Hepatocyte (in vitro differentiated cells): ENCODE measurements at places on chromosomes 11 and 22. TPM values are rescaled to one million over a fixed set of nuclear protein-coding genes. Genes with fewer than 3 reads are reported as not detected.

OR9G1 gene
- total RNA-seq: not detected in 2 replicates

LUZP2 gene
- 7.9 and 8.0 TPM in 2 replicates for total RNA-seq

OR2AT4 gene
- total RNA-seq: 0.07 TPM in 1 of 2 replicates, not detected in the other

F2 gene
- total RNA-seq: 79.7 and 85.9 TPM in 2 replicates

TREH gene
- total RNA-seq: 6.6 and 10.2 TPM in 2 replicates

APOL6 gene
- 19.6 and 21.0 TPM in 2 replicates for total RNA-seq

MS4A14 gene
- not detected in 2 replicates for total RNA-seq

GPR83 gene
- 0.08 TPM in 1 of 2 replicates, not detected in the other for total RNA-seq

LINC01488 gene
- 0.27 and 0.64 TPM in 2 replicates for total RNA-seq

SHISAL1 gene
- total RNA-seq: 1.8 and 2.4 TPM in 2 replicates

CTSC gene
- 178 and 198 TPM in 2 replicates for total RNA-seq

CDHR5 gene
- 91.5 and 114 TPM in 2 replicates for total RNA-seq

HBG2 gene
- total RNA-seq: not detected in 2 replicates

SMTNL1 gene
- not detected in 2 replicates for total RNA-seq

OR5AP2 gene
- total RNA-seq: not detected in 2 replicates

CD3D gene
- 0.92 and 2.3 TPM in 2 replicates for total RNA-seq

ATG16L2 gene
- 8.2 and 11.5 TPM in 2 replicates for total RNA-seq

GPHA2 gene
- 2.0 TPM in 1 of 2 replicates, not detected in the other for total RNA-seq

CHST1 gene
- 1.3 and 2.9 TPM in 2 replicates for total RNA-seq

GUCY1A2 gene
- total RNA-seq: 8.4 and 9.1 TPM in 2 replicates

OR51B4 gene
- not detected in 2 replicates for total RNA-seq

BTG4 gene
- total RNA-seq: not detected in 2 replicates

NLRP6 gene
- not detected in 2 replicates for total RNA-seq

OR52W1 gene
- not detected in 2 replicates for total RNA-seq

POTEH gene
- not detected in 2 replicates for total RNA-seq

GLYAT gene
- total RNA-seq: 0.77 and 3.1 TPM in 2 replicates

SCN4B gene
- 0.57 and 1.0 TPM in 2 replicates for total RNA-seq

ARHGEF12 gene
- total RNA-seq: 69.9 and 75.1 TPM in 2 replicates

C1QTNF5 gene
- total RNA-seq: 12.5 and 13.7 TPM in 2 replicates

MIOX gene
- not detected in 2 replicates for total RNA-seq

PKP3 gene
- 55.6 and 62.1 TPM in 2 replicates for total RNA-seq

TENM4 gene
- total RNA-seq: 10.8 and 18.4 TPM in 2 replicates

MYRF gene
- 42.2 and 57.3 TPM in 2 replicates for total RNA-seq

INS gene
- total RNA-seq: not detected in 2 replicates

FIBIN gene
- 29.9 and 36.7 TPM in 2 replicates for total RNA-seq

MRGPRE gene
- not detected in 2 replicates for total RNA-seq

TPP1 gene
- 68.4 and 105 TPM in 2 replicates for total RNA-seq

ST14 gene
- 80.8 and 85.2 TPM in 2 replicates for total RNA-seq

ACTN3 gene
- not detected in 2 replicates for total RNA-seq

RASL10A gene
- 0.33 and 1.7 TPM in 2 replicates for total RNA-seq

MS4A3 gene
- not detected in 2 replicates for total RNA-seq

PDE3B gene
- total RNA-seq: 45.4 and 46.3 TPM in 2 replicates

MS4A6A gene
- total RNA-seq: 1.1 and 6.2 TPM in 2 replicates

C11orf21 gene
- total RNA-seq: 0.17 TPM in 1 of 2 replicates, not detected in the other

RAB39A gene
- 0.43 and 1.6 TPM in 2 replicates for total RNA-seq

CNTF gene
- total RNA-seq: 3.1 and 3.6 TPM in 2 replicates

PATE4 gene
- not detected in 2 replicates for total RNA-seq

C11orf98 gene
- total RNA-seq: 63.7 and 80.4 TPM in 2 replicates

DEUP1 gene
- 0.40 and 0.47 TPM in 2 replicates for total RNA-seq

CCDC188 gene
- total RNA-seq: not detected in 2 replicates

CRYBA4 gene
- not detected in 2 replicates for total RNA-seq

NFRKB gene
- 19.3 and 27.3 TPM in 2 replicates for total RNA-seq

UBASH3B gene
- total RNA-seq: 5.2 and 11.1 TPM in 2 replicates

ZNF408 gene
- total RNA-seq: 7.8 and 10.4 TPM in 2 replicates

OR10A2 gene
- not detected in 2 replicates for total RNA-seq

C11orf68 gene
- 20.8 and 26.3 TPM in 2 replicates for total RNA-seq
